Activated naive CD4-positive, alpha-beta T cell (primary cell): ENCODE measurements at places on chromosomes 2 and 18.

GRCh38 chr2:239339726-239340601, 60.9 kb downstream of the HDAC4 start:
- no peak for DNase-seq

DNA sequence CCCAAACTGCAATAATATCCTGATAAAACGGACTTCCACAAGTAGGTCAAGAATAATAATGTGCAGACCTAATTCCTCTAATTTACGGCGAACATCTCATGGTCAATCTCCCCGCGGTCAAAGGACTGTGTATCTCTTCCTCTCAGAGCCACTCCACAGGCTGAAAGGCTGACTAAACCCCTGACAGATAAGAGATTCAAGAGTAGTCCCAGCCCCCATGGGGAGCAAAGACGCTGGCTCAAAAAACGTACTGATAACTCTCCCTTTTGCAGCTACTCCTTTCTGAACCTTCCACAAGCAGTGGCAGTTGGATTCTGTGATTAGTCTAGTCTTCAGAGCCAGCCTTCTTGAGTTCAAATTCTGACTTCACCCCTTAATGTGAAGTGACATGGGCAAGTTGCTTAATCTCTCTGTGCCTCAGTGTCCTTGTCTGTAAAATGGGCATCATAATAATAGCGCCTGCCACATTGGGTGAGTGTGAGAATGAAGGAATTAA, 19.7 kb upstream of the IL18R1 start:
- DNase-seq, result no peak

DNA sequence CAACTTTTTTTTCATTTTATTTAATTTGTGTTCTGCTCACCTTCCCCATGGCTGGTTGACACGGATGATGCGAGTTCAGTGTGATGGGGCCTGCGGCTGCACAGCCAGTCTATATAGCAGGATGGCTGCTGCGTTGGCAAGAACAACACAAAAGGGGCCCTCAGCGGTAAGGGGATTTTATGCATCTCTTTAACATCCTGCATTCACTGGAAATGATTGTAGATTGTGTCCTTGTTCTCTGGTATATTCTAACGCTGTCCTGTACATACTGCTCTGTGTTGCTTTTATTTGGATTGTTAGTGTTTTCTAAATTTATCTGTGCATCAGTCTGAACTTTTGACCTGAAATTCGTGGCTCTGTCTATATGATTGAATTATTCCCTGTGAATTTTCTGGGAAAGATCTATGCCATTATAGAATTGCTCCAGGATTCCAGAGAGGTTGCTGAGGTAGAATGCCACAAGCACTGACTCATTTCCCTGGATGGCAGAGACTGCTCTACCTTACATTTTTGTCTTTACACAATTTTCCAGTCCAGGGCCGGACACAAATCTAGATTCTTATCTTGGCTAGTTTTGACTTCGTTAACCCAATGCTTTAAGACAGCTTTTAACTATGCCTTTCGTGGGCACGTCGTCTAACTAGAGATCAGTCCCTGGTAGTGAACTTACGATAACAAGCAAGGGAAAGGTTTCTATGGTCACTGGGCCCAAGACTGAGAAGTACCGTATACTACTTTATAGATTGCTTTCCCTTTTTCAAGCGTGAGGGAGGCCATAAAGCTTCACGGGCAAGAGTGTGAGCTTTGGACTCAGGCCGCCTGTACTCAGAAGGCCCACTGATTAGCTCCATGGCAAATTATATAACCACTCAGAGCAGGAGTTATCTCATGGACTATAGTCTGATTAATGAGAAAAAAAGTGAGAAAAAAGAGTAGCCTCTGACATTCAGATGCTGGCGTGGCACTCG, at the start of gene CRYGC:
Gene CRYGC (minus strand): TSS at position 85 of the 968 bp plus-strand sequence. CDS start 36 bp downstream, at position 49.
- DNase-seq, result no peak

GRCh38 chr2:195026261-195026660, 630.8 kb upstream of the SLC39A10 start:
- no peak for DNase-seq

GRCh38 chr2:96153991-96154431, 8.8 kb upstream of the DUSP2 start:
- no peak for DNase-seq

DNA sequence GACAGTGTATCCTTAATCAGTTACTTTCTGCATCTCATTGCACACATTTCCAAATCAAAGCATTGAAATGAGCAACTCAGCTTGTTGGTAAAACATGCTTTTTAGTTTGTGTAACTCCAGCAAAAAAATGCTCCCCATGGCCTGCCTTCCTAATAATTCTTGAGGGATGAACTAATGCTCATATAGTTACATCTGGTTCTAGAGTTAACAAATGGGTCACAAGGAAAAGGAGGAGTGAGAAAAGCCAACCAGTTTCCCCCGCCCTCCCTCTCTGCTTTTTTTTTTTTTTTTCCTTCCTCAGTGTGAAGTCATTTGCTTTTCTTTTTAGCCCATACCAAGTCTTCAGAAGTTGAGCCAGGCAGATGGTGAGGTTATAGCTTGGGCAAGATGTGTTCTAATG, 231.7 kb downstream of the MTX2 start:
- no peak for DNase-seq

- no peak for DNase-seq
Observed at GRCh38 chr2:213227458-213227857, 56.8 kb upstream of the SPAG16 start.

GRCh38 chr2:240077442-240077841, 24.1 kb upstream of the OR6B3 start:
- DNase-seq, result no peak

- no peak for DNase-seq
Observed at GRCh38 chr2:2571301-2572150, 240.5 kb upstream of the MYT1L start.

DNA sequence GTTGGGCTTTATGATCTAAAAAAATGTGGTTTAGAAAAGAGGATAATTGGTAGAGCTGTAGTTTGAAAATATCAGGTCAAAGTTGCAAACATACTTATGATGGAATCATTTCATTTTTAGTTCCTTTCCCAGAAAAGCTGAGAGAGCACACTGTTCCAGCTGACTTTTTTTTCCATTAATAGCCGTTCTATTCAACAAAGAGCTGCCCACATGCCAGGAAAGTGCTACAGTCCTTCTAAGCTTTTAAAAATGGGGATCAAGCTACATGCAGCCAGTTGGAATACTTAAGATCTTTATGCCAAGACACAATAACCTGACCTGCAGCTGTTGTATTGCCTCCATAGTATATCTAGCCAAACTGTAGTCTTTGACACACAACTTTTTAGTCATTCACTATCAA, 111.5 kb downstream of the GALNT3 start:
- DNase-seq, result no peak

DNA sequence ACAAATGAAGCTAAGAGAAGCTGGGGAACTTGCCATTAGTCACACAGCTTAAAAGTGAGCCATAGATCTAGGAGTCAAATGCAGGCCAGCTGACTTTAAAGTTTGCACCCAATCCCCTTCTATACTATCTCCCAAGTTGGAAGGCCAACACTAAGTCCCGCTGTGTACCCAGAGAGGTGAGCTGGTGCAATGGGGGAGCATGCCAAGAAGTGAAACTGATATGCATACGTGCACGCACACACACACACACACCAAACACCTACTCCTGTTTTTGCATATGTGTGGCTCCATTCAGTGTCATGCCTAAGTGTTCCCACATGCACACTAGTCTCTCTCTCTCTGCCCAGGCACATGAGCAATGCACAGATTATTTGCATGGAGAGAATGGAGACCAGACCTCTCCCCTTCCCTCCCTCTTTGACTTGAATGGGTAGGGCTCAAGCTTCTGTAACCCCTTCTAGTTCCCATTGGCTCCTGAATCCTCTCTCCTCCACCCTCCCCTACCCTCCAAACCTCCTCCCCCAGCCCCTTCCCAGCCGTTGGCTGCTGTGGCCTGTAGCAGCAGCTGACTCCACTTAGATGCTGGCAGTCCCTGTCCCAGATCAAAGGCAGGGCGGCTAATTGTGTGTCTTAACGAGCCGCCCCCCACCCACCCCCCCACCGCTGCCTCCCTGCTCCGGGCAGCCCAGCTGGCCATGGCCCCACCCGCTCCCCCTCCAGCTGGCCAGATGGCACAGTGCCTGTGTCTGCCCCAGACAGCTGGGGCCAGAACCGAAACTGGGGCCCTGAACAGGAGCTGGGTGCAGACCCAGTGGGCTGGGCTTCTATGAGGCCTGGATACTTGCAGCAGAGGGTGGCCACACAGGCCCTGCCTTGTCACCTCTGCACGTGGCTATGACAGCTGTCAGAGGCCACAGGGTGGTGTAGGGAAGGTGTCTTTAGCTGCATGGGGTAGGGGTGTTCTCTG, 5.6 kb downstream of the WNT10A start:
- no peak for DNase-seq

DNA sequence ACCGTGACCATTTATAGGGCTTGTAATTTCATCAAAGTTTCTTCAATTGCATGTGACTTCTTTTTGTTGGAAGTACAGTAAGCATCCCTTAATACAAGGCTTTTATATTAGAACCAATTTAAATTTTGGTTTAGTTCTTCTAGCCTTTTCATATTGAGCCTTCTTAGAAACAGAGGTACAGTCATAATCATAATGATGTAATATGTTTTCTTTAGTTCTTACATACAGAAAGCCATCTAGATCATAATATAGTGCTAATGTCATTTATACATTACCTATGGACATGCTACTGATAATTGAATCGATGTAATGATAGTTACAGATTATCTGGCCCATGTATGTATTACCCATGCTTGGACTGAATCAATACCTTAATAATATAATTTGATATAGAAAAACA, 109.9 kb upstream of the OTX1 start:
- DNase-seq, result no peak

DNA sequence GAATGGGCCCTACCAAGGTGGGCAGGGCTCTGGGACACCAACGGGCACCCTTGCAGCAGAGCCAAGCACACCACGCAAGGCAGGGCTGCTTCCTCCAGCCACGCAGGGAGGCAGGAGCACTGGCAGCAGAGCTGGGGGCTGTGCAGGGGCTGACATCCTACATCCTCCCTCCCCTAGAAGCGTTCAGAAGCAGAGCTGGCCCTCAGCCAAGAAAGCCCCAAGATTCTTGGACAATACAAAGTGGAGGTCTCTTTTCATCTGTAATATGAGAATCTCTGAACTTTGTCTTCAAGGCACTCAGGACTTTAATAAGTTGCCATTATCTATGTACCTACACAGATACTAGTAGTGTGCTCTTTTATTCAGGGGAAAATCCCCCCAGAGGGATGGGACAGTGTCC, 128.1 kb upstream of the AGAP1 start:
- no peak for DNase-seq

DNA sequence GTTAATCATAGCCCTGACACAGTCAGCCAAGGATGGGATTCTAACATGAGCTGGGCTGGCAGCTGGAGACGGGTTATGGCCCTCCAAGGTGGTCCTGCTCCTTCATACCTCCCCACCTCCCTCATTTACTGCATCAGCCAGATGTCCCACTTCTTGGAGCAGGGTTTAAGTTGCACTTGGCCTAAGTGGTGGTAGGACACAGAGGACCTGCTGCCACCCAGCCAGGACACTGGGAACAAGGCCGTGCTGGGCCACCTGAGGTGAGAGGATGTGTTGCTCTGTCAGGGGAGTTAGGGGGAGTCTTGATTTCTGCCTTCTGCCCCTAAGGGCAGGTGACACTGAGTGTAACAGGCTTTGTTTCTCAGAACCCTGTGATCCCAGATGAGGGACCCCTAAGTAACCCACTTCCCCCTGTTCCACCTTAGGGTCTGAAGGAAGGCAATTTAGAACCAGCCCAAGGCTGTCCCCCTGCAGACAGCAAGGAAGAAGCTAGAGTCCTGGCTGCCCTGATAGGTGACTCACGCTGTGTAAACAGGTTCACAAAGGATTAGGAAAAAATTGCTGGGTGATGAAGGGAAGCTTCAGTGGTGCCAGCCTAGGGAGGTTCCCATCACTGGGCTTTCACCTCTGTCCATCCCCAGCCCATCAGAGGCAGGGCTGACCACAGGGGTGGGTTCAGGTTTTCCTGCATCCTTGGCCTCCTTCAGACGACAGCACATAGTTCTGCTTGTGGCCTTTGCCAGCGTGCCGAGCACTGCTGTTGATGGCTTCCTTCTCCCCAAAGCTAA, 114.3 kb upstream of the MCFD2 start:
- DNase-seq, result no peak

DNA sequence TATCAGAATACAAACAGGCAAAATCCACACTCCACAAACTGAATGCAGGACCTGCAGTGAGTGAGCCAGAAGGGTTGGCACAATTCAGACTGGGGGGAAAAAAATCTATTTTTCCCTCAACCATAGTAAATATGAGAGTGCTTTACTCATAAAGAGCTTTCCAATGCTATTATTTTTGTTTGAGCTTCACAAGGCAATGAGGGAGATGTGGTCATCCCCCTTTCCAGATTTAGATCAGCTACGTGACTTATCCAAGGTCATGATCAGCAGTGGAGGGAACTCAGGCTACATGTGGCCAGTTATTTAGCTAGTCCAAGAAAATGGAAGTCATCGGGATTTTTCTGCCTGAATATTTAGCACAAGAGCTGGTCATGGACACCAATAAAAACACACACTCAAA, 120.4 kb upstream of the KLF7 start:
- DNase-seq, result no peak

DNA sequence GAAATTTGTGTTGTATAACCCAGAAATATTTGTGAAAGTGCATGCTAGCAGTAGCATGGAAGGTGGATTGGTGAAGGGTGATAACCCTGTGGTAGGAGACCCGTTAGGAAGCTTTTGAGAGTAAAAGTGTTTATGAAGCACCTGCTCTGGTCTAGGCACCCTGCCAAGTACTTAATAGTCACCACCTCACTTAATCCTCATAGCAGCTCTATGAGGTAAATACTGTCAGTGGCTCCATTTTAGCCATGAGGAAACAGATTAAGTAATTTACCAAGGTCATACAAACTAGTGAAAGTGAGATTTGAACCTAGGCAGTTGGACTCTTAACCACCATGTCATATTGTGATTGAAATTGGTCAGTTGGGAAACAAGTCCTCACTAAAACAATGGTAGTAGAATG, 66.8 kb downstream of the TET3 start:
- no peak for DNase-seq

GRCh38 chr2:96869822-96870625, at the start of gene SEMA4C:
Gene SEMA4C (minus strand): TSS chr2:96870080. CDS start chr2:96867886, 2,194 bp downstream.
- no peak for DNase-seq

DNA sequence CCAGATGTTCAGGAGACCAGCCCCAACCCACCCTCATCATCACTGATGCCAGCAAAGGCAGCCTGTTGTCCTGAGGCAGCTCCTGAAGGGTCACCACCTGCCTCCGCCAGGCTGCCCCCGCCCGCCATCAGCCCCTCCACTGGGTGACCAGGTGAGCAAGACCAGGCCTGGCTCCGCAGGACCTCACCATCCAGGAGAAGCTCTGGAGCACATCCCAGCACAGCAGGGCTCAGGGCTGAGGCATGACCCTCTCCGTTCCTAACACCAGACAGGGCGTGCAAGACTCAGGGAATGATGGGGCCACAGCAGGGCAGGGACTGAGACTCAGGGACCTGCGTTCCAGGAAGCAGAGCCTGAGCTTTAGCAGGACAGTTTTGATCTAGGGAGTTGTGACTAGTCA, 218.8 kb upstream of the RAB6C start:
- no peak for DNase-seq
